GM12865 (cell line): ENCODE measurements at places on chromosomes 1 and 21.

- DNase-seq = no peak
Observed at GRCh38 chr1:84687714-84688462, 2.4 kb downstream of the SSX2IP start.

DNA sequence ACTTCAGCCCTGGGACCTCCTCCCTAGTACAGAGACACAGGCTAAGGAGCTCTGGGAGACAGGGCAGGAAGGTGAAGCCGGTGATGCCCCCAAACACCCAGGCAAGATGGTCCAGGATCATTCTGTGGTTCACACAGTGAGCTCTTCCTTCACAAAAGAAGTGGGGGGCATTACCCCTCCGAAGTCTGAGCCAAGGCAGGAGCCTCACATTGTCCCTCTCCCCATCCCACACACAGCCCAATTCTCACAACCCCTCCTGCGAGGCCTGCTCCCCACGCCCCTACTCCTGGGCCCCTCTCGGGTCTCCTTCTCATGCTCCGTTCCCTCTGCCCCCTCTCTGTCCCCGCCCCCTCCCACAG, 10.7 kb downstream of the MEF2D start:
- DNase-seq = no peak

DNA sequence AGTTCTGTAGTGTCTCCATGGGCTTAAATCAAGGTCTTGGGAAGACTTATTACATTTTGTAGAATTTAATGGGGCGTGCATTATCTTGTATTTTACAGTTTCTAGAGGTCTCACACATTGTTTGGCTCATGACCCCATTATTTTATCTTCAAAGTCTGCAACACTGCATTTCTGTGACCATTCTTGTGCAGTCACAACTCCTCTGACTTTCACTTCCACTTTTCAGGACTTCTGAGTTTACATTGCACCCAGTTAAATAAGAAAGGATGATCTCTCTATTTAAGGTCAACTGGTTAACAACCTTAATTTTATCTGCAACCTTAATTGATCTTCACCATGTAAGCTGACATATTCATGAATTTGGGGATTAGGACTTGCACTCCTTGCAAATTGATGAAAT, 1186.6 kb downstream of the MRPL39 start:
- no peak for DNase-seq

DNA sequence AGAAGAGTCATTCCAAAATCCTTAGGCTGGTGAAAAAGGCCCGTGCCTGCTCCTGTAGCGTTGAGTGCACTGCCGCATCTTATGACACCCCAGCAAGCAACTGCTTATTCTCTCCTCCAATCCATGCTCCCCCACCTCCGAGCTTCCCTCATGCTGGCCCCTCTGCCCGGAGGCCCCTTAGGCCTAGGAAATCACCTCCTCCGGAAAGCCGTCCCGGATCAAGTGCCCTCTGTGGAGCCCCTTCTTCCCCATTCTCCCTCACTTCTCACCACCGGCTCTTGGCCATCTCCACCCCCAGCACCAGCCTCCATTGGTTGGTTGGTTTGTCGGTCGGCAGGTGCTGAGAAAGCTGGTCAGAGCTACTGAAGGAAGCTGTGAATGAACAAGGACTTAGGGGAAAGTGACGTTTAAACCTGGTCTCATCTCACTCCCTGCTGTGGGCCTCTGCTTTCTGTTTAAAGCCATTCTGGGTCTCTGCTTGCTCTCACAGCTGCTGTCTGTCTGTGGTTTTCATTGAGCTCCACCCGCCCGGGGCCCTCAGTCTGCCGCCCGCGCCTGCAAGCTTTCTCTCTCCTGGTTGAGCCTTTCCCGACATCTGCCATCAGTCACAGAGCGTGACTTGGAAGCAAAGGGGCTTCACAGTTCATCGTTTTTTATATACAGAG, 122.2 kb downstream of the KCNN3 start:
- peak; percentile 68 for DNase-seq

DNA sequence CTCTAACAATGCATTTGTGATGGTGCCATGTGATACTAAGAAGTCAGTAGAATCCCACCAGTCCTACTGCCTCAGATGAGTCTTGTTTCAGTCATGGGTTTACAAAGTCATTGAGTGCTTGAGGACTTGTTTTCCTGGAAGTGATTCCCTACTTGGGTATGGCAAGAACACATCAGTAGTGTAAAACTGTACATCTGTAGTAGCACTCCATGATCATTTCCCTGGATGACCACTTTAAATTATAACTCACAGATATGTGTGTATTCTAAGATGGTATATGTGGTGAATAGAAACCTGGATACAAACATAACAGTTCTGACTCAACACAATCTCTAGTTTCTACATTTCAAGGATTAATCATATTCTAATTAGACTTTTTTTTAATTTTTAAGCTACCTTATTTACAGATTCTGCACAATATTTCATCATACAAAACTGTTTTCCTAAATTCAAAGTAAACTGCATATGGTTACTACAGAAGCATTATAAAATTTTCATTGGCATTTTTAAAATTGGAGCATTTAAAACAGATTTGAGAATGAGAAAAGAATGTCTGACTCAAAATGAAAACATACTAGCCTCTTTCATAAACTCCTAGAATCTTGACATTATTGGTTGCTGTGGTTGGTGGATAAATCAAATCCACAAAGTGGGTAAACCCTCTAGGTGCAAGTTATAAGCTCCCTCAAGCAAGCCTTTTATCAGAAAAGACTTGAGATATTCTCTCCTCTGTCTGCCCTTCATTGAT, 6.8 kb upstream of the PSMG1 start:
- DNase-seq = no peak

DNA sequence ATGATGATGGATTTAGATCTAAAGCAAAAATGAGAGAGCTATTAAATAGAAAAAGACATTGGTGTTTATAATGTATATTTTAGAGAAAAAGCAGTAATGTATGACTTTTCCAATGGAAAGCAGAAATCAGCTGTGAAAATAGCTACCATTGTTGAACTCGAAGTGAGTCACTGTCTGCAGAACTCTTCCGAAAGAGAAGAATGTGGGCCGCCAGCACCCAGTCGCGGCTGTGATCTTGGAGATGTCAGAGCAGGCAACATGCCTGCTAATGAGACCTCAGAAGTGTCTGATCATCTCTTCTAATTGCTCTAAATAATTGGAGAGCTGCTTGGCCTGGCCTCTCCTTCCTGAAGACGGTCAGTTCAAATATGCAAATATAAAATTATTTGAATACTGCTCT, 333.6 kb upstream of the RUNX1 start:
- no peak for DNase-seq

- no peak for DNase-seq
Observed at GRCh38 chr1:44222397-44223186, 9.3 kb downstream of the DMAP1 start.

DNA sequence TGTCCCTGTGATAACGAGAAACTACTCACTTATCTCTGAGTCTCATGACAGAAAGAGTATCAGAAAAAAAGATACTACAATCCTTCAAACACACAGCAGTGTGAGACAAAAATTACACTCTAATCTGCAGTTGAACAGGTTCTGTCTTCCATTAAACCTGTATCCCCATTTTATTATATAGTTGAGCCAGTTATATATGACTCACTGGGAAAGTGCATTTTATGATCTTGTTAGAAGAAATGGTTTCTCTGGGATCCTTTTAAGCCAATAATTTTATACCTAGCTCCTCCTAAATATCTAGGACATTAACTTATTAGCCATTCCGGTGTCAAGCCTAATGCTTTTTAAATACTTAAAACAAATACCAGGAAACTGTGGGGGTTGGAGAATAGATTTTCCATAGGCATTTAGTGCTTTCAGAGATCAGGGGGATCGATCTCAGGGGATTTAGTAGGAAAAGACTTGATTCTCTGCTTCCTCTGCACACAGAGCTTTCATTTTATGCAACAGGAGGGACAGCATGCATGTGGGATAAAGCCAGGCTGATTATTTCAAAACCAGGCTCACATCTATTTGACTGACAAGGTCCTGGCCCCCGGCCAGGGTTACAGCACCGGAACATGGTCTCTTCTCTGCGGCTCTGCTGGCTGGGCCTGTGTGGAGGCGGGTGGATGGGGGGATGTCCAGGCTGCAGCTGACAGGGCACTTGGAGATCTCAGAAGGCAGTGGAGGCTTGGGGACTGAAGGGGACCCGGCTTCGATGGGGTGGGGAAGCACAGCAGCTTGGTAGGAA, 310.6 kb downstream of the DISC1 start:
- DNase-seq = no peak
